WTC11 (cell line): ENCODE measurements at places on chromosomes 12 and 14. TPM values are rescaled to one million over a fixed set of nuclear protein-coding genes. Genes with fewer than 3 reads are reported as not detected.

SCARB1 gene
- total RNA-seq = 68.3 to 71.0 TPM (median 70.8 TPM) in 3 replicates

PZP gene
- 0.15 to 0.25 TPM (median 0.18 TPM) in 3 replicates for total RNA-seq

FAM186B gene
- 0.16 to 0.39 TPM (median 0.21 TPM) in 3 replicates for total RNA-seq

ANO2 gene
- 2.8 to 4.0 TPM (median 3.1 TPM) in 3 replicates for total RNA-seq

KRT73 gene
- total RNA-seq = not detected in 3 replicates

BMP4 gene
- 7.8 to 9.8 TPM (median 8.4 TPM) in 3 replicates for total RNA-seq

DNA sequence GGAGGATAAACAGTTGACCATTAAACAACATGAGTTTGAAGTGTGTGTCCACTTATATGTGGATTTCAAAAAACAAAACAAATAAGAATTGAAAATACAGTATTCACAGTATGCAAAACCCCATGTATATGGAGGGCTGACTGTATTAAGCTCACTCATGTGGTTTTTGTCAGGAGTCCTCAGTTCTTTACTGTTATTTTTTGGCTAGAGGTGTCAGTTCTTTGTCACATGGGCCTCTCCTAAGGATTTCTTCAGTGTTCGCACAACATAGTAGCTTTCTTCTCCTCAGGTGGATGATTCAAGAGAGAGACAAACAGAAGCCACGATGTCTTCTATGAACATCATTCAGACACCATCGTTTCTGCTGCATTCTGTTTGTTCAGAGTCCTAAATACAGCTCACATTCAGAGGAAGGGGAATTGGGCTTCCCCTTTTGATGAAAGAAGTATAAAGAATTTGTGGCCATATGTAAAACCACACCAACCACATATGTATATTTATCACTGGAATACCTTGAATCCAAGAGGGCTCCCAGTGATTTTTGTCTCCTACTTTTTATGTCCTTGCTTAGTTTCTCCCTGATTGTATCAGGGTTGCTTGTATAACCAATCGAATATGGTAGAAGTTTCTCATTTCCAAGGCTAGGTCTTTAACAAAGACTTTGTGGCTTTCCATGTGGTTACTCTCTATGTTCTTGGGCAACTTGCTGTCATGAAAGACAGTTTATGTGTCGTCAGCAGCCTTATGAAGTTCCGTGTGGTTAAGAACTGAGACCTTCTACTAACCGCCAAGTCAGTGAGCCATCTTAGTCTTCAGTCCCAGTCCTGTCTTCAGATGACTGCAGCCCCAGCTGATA, 18.9 kb downstream of the MNAT1 start:
- peaks cover 36% of the 10 kb centered on the region for H3K4me1 ChIP-seq
- no peak for DNase-seq
- no peak overlapping the region for H3K4me3 ChIP-seq
- H3K27me3 ChIP-seq = no peaks in the 10 kb centered on the region
- no peaks in the 10 kb centered on the region for H3K36me3 ChIP-seq

DNA sequence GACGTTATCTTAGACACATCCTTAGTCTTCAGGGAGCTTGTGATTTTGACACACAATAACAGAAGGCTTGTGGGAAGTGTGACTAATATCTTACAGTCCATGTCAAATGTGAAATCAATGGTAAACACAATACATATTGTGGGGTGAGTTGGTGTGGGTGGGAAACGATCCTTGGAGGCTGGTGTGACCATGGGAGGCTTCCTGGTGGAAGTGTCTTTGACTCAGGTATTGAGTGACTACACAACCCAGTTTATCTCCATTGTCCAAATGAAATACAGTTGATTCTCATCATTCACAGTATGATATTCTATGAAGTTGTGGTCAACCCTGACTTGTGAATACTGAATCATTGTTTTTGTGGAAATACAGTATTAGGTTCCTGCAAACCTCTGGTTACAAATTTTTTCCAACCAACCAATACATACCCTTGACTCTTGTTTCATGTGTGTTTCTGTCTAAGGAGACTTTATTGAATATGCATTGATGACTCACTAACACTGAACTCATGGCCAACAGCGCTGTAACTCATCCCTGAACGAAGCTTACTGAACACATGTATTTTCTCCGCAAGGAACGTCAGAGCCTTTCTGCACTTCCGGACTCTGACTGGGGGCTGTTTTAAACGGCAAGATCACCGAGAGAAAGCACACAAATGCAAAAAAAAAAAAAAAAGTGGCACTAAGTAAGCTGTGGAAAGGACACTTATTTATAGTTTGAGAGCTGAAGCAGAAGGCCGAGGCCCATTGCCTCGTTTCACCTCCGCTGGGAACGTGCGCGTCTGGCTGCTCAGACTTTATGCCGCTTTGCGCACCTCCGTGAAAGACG, 59.0 kb downstream of the CLMN start:
- peaks cover 7% of the 10 kb centered on the region for H3K4me1 ChIP-seq
- no peaks in the 10 kb centered on the region; the same call in 1 of the 2 replicates for H3K27me3 ChIP-seq
- no peak for DNase-seq

DNA sequence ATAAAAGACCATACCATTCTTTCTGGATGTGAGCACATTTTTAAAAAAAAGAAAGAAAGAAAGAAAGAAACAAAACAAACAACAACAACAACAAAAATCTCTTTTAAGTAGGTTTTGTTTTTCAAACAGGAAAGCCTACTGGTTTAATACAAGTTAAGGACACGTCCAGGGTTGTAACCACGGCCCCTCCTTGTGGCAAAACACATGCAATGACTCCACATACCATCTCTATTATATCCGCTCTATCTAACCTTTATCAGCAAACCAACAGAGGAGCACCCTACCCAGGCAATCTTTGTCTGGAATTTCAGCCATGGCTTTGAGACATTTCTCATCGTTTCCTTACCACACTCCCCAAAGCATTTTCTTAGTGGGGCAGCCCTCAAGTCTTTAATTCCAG, 360.5 kb upstream of the TMPO start:
- peaks cover 3% of the 10 kb centered on the region for H3K4me1 ChIP-seq
- H3K36me3 ChIP-seq = no peaks in the 10 kb centered on the region
- no peak overlapping the region for H3K4me3 ChIP-seq
- DNase-seq = peak; percentile 57

DNA sequence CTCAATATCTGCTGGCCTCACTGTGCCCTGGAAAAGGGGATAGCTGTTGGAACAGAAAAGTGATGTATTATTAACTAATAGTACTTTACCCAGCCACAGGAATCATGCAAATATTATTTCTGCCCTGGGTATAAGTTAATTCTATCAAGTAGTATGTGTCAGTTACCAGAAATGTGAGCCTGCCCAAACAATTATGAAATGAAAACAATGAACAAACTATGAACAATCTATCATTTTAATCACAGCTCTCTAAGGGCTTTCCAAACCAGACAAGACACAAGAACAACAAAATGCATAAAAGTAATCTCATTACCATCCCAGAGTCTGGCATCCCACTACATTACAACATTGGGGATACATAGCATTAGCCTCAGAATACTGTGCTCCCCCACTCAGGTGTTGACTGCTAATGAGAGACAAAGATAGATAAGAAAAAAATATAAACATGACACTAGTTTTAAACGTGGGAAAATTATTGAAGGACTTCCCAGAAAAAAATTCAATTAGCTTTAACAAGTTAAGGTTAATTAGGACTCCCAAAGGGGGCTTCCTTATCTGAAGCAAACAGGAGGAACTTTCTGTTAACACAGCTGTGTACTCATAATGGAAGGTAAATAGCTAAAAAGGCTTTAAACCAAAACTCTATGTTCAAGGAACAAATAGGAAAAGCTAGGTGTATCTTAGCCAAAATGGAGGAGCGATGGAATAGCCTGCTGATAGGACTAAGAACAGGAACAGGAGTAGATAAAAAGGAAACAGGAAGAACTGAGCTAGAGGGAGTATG, 3.3 kb downstream of the DCAF5 start:
- peaks cover 4% of the 10 kb centered on the region; the same call in 1 of the 2 replicates for H3K36me3 ChIP-seq
- no peak for DNase-seq
- peak overlapping the region; percentile 84 for H3K4me3 ChIP-seq
- H3K27ac ChIP-seq = no peak overlapping the region
- peaks cover 22% of the 10 kb centered on the region for H3K4me1 ChIP-seq

- DNase-seq = no peak
- H3K4me3 ChIP-seq = no peak overlapping the region
- peaks cover 53% of the 10 kb centered on the region for H3K4me1 ChIP-seq
- no peaks in the 10 kb centered on the region for H3K36me3 ChIP-seq
- peaks cover 52% of the 10 kb centered on the region for H3K27me3 ChIP-seq
These were observed 6.5 kb downstream of the BHLHE41 start for GRCh38 chr12:26118308-26118707.

DNA sequence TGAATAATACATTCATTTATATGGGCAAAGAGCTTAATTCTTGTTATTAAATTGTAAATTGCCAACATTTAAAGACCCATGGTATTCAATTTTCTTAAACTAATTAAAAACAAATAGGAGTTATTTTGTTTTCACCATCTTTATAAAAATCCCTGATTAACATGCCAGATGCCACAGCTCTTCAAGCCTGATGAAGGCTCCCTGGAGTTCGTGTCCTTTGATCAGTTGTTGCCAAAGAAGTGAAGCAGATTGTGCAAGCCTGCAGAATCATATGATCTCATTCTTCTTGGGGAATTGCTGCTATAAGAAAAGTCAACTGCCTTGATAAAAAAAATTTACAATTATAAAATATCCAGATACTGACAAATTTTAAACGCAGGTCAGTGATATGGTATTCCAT, 288.3 kb upstream of the PPFIA2 start:
- no peak overlapping the region for H3K4me3 ChIP-seq
- no peak for DNase-seq
- H3K4me1 ChIP-seq = no peaks in the 10 kb centered on the region
- H3K27me3 ChIP-seq = no peaks in the 10 kb centered on the region
- H3K27ac ChIP-seq = no peak overlapping the region
- no peaks in the 10 kb centered on the region for H3K36me3 ChIP-seq

DNA sequence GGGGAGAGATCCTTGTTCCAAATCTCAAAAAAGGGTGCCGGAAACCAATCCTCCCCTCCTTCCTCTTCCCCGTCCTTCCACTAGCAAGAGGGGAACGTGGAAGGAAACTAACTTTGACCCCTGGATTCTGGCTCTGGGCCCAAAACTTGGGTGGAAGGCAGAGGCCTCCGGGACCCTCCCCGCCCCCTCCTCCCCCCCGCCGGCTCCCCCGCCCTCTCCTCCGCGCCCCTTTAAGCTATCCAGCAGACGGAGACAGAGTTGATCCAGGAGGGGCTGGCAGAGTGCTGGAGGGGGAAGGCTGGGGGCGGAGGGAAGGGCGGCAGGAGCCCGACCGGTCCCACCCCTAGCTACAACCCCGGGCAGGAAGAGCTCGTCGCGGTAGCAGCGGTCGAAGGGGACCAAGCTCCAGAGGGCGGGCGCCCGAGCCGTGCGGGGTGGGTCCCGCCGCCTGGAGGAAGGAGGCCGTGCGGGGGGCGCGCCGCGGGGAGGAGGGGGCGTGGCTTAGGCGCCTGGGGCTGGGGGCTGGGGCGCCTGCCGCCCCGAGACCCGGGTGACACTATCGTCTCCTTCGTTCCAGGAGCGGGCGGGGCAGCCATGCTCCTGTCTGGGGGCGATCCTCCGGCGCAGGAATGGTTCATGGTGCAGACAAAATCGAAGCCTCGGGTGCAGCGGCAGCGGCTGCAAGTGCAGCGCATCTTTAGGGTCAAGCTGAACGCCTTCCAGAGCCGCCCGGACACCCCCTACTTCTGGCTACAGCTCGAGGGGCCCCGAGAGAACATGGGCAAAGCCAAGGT, at the start of gene NYNRIN:
Gene NYNRIN (plus strand): TSS at position 351 of the 794 bp plus-strand sequence. CDS start 244 bp downstream, at position 595.
- peak within 1 kb of the TSS; percentile 83 for H3K4me3 ChIP-seq
- no peaks in the 10 kb centered on the region for H3K36me3 ChIP-seq
- peak; percentile 70 for DNase-seq
- H3K4me1 ChIP-seq = peaks cover 53% of the 10 kb centered on the region

DNA sequence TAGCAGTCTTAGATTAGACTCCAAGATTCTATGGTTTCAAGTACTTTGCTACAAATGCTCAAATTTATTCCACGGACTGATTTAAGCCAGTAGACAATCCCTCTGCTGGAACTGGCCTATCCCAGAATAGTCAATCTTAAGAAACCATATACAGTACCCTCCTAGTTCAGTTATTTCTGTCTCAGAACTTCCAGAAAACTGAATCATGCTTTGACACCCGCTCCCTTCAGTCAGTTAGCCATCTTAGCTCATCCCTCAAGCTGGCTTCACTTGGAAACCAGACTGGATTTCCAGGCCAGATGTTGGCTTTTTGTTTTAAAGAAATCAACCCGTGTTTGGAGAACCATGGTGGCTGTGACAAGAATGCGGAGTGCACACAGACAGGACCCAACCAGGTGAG, 125.5 kb downstream of the NT5DC3 start:
- H3K4me1 ChIP-seq = no peaks in the 10 kb centered on the region
- H3K4me3 ChIP-seq = no peak overlapping the region
- H3K36me3 ChIP-seq = no peaks in the 10 kb centered on the region
- H3K27ac ChIP-seq = no peak overlapping the region
- no peaks in the 10 kb centered on the region for H3K27me3 ChIP-seq

DNA sequence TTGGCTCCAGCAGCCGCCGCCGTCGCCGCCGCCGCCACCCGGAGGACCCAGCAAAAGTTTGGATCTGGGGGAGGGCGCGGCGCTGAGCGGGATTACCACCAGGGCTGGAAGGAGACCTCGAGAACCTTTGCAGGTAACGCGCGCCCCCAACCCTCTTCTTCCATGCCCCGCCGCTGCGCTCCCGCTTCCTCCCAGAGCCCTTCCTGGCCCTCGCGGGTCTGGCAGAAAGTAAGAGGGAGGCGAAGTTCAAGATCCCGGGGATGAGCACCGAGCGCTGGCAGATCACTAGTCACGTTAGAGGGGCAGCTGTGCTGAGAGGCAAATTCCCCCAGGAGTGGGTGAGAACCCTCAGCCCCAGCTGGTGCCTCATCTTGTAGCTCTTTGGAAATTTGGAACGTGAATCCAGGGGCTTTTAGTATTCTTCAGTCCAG, 3.9 kb downstream of the FLRT2 start:
- DNase-seq = peak; percentile 56
- H3K36me3 ChIP-seq = no peaks in the 10 kb centered on the region
- H3K4me1 ChIP-seq = peaks cover 68% of the 10 kb centered on the region
- H3K27ac ChIP-seq = no peak overlapping the region
- H3K4me3 ChIP-seq = peak overlapping the region; percentile 84

DNA sequence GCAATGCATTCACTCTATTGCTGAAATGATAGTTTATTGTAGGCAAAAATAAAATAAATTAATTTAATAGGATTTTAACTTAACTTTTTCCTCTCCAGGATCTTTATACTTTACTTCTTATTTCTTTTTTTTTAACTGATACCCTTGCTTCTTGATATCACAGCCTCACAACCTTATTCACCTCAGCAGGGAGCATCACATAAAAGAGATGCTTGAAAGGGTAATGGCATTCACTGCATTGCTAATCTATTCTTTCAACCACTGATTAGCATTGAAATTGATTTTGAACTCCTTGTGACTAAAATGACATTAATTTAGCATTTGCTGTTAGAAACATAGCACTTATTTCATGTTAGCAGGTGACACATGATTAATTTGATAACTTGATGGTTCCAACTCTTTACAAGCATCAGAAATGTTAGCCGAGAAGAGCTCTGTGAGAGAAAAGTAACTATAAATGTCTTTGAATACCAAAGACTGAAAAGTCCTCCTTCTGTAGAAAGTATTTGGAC, 689.5 kb upstream of the MGAT4C start:
- no peak for DNase-seq
- peaks cover 76% of the 10 kb centered on the region for H3K4me1 ChIP-seq
- H3K27ac ChIP-seq = peak overlapping the region; percentile 98
- peaks cover 4% of the 10 kb centered on the region for H3K27me3 ChIP-seq
- peaks cover 13% of the 10 kb centered on the region for H3K36me3 ChIP-seq

GRCh38 chr14:55530464-55530863, 49.5 kb upstream of the KTN1 start:
- H3K4me1 ChIP-seq = no peaks in the 10 kb centered on the region
- H3K27ac ChIP-seq = no peak overlapping the region
- H3K4me3 ChIP-seq = no peak overlapping the region
- no peak for DNase-seq
- no peaks in the 10 kb centered on the region for H3K36me3 ChIP-seq
